Effector CD8-positive, alpha-beta T cell (primary cell): ENCODE measurements at places on chromosomes 11 and 22.

DNA sequence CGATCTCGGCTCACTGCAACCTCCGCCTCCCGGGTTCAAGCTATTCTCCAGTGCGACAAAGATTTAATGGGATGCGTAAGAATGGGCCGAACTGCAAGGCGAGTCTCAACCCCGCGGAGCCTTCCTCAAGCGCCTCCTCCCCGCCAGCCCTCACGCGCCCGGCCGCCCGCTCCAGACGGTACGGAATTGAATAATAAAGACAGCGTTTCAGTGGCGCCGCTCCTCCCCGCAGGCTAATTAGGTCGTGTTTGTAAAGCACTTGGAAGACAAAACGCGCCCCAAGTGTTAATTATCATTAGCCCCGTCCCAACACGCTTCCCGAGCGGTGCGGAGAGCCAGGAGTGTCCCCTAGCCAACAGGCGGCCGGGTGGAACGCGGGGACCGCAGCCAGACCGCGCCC lies 192.0 kb downstream of the BUD13 start:
- DNase-seq, result no peak

DNA sequence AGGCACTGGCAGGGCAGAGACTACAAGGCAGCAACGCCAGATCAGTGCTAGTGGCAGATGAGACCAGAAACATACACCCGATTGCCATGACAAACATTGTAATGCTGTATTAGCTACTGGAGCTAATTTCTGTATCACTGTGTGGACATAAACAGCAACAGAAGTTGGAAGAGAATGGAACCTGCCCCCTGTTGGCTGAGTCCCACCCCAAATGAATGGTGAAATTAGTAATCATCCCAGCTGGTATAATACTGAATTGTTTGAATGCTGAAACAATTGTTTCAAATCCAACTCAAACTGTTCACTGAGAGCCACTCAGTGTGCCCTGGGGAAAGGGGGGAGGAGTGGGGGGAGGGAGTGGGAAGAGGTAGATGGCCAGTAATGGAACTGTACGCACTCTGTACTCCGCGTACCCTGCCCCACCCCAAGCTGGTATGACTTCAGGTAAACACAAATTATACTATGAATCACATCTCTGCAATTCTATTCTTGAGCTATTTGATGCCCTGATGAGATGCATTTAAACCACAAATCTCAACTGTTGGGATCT lies 11.2 kb upstream of the BIRC3 start:
- DNase-seq, result no peak

DNA sequence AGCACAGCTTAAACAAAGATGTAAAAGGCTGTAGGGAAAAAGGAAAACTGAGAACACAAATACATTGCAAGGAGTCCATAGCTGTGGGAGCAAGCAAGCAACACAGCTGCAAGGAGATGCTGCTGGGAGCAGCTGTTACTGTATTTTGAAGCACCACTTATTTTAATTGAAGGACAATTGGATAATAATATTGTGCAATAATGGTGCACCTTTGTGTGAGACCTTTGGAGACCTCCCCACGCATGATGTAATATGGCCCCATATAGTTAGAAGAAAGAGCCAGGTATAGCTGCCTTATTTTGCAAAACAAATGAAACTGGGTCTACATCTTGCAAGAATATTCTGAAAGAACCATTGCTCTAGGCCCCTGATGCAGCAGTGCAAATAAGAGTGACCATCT lies 191.1 kb upstream of the KIRREL3 start:
- no peak for DNase-seq

DNA sequence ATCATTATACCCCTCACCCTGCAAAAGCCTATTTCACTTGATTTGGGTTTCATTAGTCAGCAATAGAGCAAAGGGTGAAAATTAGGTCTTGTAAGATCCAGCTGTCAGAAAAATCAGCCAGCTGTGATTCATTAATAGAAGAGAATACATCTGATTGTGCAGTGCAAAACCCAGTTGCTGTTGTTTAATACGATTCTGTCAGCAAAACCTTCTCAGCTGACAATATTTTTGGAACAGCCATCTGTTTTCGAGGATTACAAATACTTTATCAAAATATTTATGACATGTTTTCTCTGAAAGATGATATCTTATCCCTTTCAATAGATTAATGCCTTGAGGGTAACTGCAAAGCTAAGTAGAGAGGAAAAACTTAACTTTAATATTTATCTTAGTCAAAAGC lies 1354.0 kb upstream of the RAG2 start:
- no peak for DNase-seq

DNA sequence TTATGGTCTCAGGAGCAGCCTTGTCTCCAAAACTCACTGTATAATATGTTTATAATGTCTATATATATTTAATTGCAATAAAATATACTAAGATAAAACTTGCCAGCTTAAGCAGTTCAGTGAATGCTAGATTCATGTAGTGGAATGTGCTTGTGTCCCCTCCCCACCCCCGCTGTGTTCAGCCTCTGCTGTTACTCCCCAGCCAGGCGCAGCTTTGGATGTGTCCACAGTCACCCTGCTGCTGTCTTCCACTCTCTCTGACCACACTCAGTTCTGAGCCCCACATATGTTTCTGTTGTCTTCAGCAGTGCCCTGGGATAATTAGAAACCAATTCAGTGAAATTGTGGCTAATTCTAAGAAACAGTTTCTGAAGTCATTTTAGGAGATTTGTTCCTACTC lies 52.2 kb downstream of the PPFIA1 start:
- no peak for DNase-seq

DNA sequence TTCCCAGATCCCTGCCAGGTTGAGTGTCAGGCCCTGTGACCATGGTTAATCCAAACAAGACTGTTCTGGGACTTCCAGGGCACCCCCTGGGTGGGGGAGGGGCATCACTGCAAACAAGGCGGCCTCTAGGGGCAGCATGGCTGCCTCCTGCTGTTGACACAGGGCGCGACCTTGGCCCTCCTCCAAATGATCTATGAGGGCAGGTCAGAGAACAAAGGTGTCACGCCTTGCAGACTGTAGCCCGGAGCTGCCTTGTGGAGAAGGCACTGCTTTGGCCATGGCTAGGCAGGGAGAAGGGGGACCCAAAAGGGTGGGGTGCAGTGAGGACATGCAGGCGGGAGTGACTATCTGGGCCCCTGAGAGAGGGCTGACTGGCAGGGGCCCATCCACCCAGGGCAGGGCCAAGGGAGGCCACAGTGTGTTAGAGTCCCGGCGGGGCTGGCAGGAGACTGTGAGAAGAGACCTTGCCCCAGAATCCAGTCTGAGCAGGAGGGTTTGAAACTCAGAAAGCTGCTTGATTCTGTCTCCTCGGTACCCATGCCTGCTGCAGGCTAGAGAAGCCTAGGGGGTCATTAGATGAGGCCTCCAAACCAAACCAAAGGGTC lies 35.6 kb downstream of the KCNC1 start:
- no peak for DNase-seq

DNA sequence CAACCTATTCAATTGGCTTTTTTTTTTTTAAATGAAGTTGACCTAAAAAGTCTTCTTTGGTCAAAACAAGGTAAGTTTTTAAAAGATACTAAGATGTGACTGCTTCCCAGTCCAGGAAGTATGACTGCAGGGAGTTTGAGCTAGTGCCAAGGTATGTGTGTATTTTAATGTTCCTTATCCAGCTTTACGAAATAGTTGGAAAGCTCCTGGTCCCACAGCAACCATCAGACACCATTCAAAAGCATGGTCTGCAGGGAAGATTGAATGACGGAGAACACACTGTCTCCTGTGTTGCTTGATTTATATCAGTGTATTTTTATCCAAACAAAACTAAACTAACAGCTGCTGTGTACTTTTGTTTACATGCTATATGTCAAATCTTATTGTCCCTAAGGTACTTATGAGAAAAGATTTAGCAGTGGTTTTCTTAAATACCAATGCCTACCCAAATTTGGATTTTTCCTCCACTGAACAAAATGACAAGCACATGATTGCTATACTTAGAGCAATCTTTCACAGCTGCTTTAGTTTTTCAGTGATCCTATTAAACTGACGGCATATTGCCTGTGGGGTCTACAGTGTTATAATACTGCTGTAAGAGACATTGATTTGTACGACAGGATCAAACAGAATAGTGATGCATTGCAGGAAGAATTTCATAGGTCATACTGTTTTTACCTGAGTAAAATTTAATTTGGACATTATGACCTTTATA lies 122.9 kb downstream of the DCDC1 start:
- DNase-seq, result no peak

DNA sequence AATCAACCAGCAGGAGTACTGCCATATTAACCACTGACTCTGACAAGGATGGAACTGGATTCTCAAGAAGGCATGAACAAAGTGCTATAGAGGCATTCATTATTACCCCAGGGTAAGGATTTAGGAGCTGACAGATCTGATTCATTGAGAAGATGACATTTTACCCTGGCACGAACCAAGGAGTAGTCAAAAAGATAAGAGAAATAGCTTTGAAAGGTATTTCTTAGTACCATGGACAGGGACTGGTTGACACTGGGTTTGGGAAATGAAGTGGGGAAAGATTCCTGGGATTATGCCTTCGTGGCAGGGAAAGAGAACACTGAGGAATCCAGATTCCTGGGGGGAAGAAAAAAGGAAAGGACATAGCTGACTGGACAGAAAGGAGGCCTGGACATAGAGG lies 5.1 kb upstream of the SAAL1 start:
- DNase-seq, result no peak

DNA sequence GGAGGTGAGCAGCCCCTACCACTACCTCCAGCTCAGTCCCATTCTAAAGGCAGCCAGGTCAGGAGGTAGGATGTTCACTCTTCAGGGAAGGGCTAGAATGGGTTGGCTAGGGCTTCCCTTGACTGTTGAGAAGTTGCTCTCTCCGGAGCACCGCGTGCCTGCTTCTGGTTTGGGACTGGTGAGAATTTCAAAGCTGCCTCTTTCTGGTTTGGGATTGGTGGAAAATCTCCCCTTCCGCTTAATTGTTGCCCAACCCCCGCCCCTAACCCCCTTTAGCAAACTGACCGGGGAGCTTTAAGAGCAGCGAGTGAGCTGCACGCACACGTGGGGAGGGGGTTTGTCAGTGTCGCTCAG lies 686 bp downstream of the USP2 start:
- DNase-seq, result no peak

DNA sequence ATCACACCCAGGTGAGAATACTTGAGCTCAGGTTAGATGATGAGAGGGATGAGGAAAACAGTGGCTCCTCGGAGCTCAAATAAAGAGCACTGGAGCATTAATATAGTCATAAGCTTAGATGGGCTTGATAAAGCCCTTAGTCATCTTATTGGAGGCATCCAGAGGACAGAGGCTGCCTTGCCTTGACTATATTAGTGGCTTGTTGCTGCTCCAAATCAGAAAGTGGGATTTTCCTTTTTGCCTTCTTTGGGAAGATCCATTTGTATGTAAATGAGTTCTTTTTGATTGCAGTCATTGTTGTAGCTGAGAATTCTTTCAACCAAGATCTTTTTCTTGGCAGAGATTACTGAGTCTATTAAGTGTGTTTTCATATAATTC lies 18.9 kb downstream of the ADM start:
- no peak for DNase-seq

DNA sequence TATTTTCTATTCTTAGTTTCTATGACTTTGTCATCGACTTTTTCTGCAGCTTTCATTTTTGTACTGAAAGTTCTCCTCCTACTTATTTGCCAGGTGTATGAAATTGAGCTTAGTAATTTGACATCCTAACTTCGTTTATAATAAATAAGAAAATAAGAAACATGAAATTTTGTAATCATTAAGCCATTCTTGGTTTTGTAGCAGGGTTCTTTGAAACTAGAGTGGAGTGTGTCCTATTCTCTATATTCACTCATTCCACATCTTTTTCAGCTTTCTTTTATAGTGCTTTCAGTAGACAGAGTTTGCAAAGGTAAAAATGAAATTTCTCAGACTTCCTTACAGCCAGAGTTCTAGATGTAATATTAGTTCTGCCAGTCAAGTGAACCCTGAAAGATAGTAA lies 47.8 kb downstream of the FANCF start:
- no peak for DNase-seq

DNA sequence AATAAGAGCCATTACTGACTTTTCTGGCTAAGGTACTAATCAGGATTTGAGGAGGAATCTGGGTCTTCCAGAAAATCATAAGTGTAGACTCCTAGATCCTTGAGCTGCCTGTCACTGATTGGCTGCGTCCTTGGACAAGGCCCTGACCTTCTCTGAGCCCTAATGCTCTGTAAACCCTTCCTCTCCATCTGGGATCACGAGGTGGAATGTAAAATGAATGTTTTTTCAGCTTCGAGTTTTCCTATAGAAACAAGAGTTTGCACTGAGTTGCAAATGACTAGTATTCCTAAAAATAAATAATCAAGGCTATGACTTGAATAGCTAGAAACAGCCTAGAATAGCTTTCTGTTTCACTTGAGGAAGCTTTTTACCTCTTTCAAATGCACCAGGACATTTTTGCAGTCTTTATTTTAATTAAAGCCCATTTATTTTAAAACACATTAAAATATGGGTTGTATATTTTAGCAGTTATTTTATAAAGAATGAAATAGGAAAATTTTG lies 1.1 kb upstream of the DIXDC1 start:
- no peak for DNase-seq

DNA sequence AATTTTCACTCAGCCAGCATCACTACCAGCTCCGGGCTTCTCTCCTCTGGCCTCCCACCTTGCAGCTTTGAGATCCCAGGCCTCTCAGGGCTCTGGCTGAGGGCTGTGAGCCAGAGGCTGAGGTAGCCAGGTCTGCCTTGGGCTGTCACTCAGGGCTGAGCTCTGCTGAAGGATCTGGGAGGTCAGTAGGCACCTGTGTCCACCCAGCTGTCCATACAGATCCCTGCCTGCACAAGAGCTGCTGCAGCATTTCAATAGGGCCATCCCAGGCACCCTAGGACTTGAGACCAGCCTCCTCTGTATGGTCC lies 12.6 kb downstream of the KCNQ1OT1 start:
- no peak for DNase-seq

GRCh38 chr11:116631201-116631600 lies 141.6 kb downstream of the BUD13 start:
- DNase-seq, result no peak

GRCh38 chr11:22407921-22408320 lies 69.7 kb downstream of the SLC17A6 start:
- DNase-seq, result no peak

- DNase-seq, result no peak
Observed at GRCh38 chr11:115552151-115552772, 48.0 kb upstream of the CADM1 start.

- DNase-seq, result no peak
Observed at GRCh38 chr22:49968831-49969661, 8.5 kb downstream of the PIM3 start.

- DNase-seq, result no peak
Observed at GRCh38 chr22:46416520-46416871, 81.0 kb downstream of the TRMU start.

DNA sequence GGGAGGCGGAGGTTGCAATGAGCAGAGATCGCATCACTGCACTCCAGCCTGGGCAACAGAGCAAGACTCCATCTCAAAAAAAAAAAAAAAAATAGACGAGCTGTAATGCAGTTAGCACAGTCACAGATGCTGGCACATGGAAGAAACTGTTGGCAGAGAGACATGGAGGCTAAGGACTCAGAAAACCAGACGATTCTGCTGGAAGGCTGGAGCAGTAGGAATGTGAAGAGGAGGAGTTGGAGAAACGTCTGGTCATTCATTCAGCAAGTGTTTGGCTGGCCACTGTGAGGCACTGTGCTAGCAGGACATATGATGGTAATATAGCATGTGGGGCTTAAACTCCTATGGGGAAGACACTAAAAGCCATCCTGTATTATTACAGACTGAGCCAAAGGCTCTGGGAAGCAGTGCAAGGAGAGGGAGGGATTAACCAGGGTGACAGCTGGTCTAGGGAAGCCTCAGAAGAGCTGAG lies 5.0 kb downstream of the UQCR10 start:
- no peak for DNase-seq
